Activated naive CD4-positive, alpha-beta T cell treated with Interleukin-2 at 50 U/mL for 16 hours (primary cell): ENCODE measurements at places on chromosomes 4 and X.

DNA sequence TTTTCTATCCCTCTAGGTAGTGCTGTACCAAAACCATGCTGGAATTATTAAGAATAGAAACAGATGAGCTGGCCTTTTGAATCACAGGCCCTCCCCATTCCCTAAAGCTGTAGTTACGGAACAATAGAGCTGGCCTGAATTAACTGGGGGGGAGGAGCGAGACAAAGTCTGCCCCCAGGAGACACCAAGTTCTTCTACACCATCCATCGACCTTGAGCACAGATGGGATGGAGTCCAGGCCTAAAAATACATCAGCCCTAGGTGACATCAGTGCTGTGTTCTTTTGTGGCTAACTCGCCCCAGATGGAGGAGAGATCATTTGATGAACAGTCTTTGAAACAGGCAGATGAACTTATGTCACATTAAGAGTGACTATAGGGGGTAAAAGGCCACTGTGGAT, 49.6 kb downstream of the LHFPL1 start:
- DNase-seq, result no peak

- no peak for DNase-seq
Observed at GRCh38 chrX:23435108-23435507, 100.5 kb downstream of the PTCHD1 start.

DNA sequence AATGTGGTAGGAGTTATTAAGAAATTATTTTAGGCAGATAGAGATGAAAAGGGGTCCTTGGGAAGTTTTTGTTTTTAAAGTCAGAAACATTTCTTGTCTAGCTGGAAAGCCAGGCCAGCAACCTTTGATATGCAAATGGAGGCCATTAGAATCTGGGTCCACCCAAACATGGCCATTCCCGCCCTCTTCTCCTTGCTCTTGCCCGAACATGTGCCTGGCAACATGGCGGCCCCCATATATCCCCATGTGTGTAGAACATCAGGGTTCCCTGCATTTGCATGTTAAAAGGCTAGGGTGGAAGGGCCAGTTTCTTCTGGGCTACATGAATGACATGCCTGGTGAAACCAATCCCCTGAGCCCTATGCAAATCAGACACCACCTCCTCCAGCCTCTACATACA, 80.7 kb upstream of the PLAC8 start:
- DNase-seq, result no peak

GRCh38 chr4:173319696-173320095, 14.5 kb downstream of the HMGB2 start:
- DNase-seq, result no peak

GRCh38 chrX:53984895-53985294, 59.4 kb downstream of the PHF8 start:
- no peak for DNase-seq

DNA sequence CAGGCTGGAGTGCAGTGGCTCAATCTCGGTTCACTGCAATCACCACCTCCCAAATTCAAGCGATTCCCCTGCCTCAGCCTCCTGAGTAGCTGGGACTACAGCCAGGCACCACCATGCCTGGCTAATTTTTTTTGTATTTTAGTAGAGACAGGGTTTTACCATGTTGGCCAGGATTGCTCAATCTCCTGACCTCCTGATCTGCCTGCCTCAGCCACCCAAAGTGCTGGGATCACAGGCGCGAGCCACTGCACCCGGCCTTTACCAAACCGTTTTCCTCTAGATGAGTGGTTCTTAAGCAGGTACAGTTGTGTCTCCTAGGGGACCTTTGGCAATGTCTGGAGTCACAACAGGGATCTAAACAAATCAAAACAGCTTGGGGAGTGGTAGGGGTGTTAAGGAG, 11.6 kb downstream of the AMELX start:
- DNase-seq, result no peak

GRCh38 chr4:185383451-185383850, 12.3 kb downstream of the LRP2BP start:
- DNase-seq, result no peak

DNA sequence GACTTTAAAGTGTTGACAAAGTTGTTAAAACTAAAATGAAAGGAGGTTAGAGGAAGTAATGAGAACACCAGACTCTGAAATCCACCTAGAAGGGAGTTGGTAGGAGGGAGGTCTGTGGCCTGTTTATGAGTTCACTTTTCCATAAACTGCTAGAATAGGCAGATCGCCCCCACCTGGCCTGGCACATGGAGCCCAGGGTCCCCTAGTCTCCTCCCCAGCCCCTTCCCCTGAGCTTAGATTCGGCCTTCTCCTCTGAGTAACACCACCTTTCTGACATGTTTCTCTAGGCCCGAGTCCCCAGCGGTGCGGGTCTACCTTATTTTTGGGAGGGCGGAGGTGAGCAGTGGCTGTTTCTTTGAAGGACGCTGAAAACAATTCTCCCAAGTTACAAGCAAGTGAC, 54.5 kb upstream of the FAT1 start:
- no peak for DNase-seq

DNA sequence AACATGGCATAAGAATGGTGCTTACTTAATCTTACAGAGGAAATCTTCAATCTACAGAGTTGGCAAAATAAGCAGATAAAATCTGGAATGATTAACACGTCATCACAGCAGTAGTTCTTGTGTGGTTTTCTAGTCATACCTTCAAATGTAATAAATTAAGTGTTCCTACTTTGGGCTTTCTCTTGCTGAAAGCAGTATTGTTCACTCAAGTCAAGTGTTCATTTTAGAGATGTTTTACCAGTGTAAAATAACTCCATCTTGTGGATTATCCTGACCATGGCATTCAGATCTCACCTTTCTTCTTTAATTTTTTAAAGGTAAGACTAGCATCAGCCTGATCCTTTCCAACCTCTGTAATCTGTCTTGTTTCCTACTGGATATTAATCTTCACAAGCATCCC, 72.9 kb downstream of the ADAMTS3 start:
- DNase-seq, result no peak

- DNase-seq, result no peak
Observed at GRCh38 chr4:95377366-95377900, 171.3 kb downstream of the UNC5C start.

DNA sequence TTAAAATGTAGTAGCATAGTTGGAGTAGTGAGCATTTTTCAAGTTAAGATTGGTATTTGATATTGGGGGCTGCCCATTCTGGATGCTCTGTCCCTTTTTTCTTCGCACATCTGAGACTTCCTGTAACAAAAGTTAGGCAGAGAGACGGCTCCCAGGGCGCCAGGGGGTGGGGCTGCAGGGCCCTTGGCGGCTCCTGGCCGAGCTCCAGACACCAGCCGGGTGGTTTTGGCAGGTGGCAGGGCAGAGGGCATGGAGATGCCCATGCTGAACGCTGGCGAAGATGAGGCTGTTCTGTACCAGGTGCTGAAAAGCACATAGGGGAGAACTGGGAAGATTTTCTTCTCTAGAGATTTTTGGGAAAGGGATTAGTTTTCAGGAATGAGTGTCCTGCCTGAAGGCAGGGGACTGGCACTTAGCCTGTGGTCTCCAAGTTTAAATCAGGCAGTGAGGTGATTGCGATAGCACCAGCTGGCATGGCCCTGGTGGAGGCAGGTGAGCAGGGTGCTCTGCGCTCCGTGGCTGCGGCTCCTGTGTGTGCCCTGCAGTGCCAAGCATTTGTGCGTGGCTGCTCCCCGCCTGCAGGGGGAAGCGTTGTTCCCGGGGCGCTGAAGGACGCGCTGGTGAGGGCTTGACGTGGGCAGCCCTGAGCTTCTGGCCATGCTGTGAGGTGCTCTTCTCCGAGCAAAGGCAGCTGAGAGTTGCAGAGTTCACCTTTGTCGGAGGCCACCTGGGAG, 23.6 kb upstream of the HGFAC start:
- no peak for DNase-seq

DNA sequence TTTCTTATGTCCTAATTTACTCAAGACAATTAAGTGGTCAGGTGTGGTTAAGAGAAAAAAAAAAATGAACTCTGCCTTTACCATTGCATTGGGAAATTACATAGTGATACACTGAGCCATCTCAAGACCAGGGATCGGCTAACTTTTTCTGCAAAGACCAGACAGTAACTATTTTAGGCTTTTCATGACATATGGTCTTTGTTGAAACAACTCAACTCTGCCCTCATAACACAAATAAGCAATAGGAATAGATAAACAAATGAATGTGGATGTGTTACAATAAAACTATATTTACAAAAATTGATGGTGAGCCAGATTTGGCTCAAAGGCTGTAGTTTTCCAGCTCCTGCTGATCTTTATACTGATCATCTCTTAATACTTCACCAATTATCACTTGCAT, 632.6 kb upstream of the INTU start:
- no peak for DNase-seq

DNA sequence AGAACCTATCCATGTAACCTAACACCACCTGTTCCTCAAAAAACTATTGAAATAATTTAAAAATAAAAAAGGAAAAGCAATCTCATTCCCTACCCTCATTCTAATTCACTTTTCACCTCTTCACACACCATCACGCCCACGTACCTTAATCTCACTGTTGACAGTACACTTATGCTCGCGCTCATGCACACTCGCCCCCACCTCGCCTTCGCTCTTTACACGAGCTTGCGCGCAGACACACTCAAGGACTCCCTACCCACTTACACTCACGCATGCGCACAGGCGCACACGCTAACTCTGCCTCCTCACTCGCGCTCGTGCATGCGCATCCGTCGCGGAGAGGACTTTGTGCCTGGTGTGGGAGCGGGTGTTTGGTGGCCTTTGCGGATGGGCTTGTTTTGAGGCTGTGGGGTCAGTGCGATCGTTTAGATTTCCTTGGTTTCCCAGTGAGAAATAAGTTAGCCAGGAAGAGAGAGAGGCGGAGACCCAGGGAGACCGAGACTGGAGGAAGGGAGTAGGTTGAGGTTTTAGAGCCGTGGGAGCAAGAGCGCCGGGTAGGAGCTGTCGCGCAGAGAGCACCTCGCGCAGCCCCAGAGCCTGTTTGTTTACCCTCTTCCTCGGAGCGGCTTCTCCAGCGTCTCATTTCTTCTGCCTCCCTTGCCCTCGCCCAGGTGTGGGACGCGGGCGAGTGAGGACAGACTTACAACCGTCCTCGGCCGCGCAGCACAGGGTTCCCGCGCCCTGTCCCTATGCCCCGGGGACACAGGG, 8.1 kb upstream of the GSX2 start:
- peak; percentile 79 for DNase-seq

DNA sequence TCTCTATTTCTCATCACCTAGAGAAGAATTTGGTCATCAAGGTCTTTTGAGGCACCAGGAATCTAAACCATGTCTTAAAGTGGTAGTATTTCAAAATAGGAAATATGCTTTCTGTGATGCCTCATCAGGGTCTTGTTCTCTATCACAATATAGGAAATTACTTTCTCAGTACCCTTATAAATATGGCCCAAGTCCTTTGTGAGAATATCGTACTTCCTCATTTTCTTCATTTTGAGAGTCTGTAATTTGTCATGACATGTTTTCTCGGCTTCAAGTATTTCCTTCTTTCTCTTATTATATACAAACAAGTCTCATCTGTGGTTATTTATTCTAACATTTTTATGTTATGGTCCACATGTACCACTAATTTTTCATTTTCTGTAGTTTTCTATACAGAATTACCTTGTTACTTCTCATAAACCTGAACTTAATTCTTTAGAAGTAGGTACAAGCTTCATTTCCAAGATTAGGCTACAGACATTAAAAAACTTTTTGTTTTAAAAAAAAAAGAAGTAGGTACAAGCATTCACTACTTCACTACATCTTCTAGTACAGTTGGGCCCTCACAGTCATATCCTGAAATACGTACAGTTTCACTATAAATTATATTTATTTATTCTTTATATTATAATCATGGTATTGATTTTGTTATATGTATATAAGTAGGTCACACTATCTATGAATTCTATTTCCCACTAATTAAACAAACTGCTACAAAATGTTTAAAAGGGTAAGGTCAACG, 54.4 kb downstream of the KLHL13 start:
- no peak for DNase-seq

DNA sequence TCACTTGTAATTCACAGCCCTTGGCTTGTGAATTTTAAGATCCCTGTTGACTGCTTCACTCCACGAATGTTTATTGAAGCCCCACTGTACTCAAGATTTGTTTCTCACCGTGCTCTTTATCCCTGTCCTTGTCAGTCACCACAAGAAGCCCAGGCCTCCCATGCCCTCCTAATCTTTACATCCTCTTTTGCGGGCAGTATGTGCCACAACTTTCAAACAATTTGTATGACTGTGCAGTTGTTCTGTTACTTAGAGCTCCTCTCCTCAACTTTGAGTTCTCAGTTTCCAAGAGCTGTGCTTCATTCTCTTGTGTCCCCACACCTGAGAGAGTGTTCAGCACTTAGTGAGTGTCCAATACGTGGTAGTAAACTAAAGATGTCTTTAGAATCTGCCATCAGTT, 467.7 kb downstream of the NKX6-1 start:
- no peak for DNase-seq

- DNase-seq, result no peak
Observed at GRCh38 chr4:42281324-42282020, 115.8 kb upstream of the SHISA3 start.

DNA sequence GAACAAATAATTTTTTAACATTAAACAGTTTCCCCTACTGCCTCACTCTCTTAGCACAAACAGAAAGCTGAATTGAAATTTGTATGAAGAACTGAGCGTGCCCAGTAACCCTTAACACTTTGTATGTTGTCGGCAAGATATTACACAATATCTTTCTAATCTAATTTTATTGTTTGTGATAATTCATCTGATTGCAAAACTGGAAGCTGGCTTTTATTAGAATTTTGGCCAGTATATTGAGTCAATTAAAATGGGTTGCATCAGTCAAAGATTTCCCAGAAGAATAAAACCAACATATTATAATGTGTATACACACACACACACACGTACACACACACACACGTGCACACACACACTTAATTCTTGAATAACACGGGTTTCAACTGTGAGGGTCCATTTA, 2332.1 kb downstream of the PCDH7 start:
- DNase-seq, result no peak

- no peak for DNase-seq
Observed at GRCh38 chrX:101263766-101264165, 27.4 kb downstream of the TAF7L start.

DNA sequence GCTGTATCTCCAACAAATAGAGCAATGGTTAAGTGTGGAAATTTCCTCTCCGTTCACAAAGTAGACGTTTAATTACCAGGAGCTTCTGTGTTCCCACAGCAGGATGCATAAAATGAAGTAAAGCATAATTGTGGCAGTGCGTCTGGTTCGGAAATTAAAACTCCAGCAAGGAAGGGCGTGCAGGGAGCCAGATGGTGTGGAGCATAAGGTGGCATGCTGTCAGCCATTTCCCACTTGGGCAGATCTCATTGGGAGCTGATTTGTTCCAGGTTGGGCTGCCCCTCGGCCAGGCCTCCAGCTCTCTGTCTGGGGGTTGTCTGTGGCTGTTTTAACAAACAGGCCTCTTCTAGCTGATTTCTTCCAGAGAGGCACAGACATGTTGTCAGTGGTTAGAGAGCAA, 182.1 kb upstream of the CLNK start:
- DNase-seq, result no peak

DNA sequence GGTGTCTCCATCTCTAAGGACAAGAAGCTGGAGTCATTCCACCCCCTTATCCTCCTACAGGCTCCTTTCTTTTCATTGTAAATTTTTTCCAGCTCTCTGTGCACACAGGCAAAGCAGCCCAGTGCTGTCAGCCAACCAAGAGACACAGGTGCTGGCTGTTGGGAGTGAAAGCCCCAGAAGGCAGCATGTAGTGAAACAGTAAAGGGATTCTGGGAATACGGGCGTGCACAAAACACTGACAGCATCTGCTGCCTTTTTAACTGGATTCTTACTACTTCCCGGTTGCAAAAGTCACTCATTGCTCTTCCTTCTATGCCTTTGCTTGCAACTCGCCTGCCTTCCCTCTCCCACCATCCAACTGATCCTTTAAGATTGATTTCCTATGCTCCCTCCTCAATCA, 208.6 kb upstream of the PRPS2 start:
- DNase-seq, result no peak
